Activated T-helper 1 cell treated with anti-CD3 and anti-CD28 coated beads, Interleukin-2, amount 50 U/mL, for 16 hours (primary cell): ENCODE measurements at places on chromosomes 12 and 14.

- DNase-seq = no peak
Observed at GRCh38 chr12:42094277-42094676, 50.4 kb downstream of the GXYLT1 start.

- DNase-seq = no peak
Observed at GRCh38 chr12:114895827-114896226, 211.9 kb upstream of the TBX3 start.

GRCh38 chr12:122481861-122482260 is 18.9 kb downstream of the ZCCHC8 start:
- no peak for DNase-seq

DNA sequence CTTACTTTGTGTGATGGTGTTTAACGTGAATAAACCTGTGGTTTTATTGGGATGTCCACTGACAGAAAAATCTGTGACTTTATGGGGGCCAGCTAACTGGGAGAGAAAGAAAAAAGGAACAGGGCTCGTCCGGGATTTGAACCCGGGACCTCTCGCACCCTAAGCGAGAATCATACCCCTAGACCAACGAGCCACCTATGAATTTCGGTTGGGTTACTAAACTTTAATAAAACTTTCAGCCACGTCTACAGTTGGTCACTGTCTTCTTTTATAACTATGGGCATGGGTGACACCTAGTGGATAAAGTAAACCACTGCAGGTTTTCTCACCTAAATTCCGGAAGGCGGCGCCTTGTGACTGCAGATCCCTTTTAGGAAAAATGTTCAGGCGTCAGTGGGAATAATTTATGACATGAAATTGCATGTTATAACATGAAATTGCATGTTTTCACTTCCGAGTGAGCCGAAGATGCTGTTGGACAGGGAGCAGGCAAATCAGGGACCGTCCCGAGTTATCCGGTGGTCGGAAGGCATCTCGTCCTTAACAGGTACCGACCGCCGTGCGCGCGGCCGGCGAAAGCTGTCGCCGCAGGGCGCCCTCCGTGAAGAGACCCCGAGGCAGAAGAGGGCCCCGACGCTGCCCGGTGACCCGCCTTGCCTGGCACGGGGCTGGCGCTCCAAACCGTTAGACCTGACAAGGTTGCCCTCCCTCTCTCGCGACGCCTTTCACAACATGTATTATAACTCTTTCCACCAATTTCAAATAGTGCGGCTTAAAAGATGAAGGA is 18.2 kb upstream of the RNASE12 start:
- DNase-seq = peak; percentile 44

GRCh38 chr12:57844709-57845477 is 1.6 kb downstream of the CTDSP2 start:
- DNase-seq = no peak

DNA sequence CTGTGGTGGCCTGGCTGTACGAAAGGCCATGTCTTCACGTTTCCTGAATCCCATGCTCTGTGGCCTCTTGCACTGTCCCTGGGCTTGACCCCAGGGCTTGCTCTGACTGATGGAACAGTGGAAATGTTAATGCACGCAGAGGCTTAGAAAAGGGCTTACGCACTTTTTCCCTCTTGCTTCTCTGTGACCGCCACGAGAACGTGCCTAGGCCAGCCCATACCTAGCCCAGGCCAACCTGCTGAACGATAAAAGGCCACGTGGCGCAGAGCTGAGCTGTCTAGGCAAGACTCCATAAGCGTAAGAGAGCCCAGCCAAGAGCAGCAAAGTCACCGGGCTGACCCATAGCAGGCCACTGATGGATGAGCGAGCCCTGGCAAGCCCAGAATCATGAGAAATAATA is 18.3 kb downstream of the TTC7B start:
- no peak for DNase-seq

DNA sequence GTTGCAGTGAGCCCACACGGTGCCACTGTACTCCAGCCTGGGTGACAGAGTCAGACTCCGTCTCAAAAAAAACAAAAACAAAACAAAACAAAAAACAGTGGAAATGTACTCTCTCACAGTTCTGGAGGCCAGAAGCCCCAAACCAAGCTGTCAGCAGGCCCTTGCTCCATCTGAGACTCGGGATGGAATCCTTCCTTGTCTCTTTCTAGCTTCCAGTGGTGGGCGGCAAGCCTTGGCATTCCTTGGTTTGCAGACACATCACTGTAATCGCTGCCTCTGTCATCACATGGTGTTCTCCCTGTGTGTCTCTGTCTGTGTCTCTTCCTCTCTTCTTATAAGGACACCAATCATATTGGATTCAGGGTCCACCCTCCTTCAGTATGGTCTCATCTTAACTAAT is 6.4 kb downstream of the TNS2 start:
- DNase-seq = no peak

- DNase-seq = no peak
Observed at GRCh38 chr14:56339855-56340701, 221.9 kb downstream of the PELI2 start.
